Activated CD8-positive, alpha-beta T cell treated with anti-CD3 and anti-CD28 coated beads for 36 hours (primary cell): ENCODE measurements at places on chromosomes 3 and 15.

DNA sequence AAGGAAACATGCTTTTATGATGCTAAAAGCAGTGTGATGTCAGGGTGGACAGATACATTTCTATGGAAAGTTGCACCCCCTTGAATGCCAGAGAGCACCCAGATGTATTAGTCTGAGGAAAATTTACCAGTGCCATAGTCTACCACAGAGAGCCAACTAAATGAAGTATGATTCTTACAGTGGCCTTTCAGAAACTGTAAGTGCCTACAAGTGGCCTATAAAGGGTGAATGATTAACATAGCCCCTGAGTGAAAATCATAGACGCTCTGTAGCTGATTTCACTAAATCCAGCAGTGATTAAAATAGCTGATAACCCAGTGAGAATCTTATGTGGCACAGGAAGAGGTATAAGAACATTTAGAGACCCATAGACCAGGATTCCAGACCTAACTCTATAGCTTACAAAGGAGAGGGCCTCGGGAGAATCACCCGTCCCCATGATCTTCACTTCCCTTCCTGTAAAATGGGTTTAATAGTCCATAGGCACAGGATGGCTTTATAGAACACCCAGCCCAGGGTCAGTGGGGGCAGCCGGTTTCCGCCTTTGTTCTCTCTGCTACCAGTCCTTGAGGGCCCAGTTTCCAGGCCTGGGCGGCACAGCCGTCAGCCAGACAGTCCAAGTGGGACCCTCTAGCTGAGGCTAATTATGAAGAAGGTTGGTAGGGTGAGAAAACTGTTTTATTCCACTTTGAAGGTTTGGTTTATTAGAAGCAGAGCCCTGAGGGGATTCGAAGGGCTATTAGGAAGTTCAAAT, 35.5 kb upstream of the CACNA2D3 start:
- DNase-seq, result no peak

GRCh38 chr3:131948806-131949205, 86.0 kb downstream of the CPNE4 start:
- DNase-seq, result no peak

GRCh38 chr3:42875325-42876151, at the start of gene CYP8B1:
Gene CYP8B1 (minus strand): TSS chr3:42875879. CDS start chr3:42875816, 63 bp downstream.
- DNase-seq, result no peak

GRCh38 chr3:71625676-71626075, 42.1 kb upstream of the FOXP1 start:
- DNase-seq, result no peak

DNA sequence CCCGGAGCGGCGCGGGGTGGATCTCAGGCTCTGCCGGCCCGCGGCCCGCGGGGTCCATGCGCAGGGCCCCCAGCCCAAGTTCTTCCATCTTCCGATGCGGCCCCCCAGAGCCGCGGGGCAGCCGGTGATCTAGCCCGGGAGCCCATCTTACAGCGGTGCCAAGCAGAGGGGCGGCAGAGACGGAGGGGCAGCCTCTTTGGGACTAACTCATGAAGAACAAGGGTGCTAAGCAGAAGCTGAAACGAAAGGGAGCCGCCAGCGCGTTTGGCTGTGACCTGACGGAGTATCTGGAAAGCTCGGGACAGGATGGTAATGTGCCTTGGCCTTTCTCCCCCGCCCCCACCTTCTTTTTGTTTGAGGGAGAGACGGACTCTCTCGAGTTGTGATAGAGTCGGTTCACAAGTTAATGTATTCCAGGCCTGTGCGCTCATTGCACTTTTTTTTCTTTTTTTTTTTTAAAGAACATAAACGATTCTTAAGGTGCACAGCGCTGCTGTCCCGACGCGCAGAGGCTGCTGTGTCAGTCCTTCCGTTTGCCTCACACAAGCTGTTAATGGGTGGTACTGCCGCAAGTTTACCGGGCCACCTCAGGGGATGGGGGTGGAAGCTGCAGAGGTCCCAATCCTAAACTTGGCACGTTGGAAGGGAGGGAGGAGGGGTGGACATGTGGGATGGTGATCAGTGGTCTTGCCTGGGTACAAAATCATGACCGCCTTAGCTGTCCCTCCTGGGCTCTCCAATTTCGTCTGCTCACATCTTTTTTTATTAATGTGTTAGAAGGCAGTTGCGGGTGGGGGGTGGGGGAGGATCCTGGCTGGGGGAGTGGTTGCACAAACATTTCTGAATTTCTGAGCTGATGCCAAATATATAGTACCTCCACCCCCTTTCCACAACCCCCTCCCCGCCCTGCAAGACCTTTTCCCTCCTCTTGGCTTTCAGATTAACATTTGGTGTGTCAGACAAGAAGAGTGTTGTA, 801 bp downstream of the ARHGAP31 start:
- DNase-seq, result peak; percentile 81

- no peak for DNase-seq
These were observed 24.5 kb upstream of the PSMD6 start for GRCh38 chr3:64047787-64048186.

DNA sequence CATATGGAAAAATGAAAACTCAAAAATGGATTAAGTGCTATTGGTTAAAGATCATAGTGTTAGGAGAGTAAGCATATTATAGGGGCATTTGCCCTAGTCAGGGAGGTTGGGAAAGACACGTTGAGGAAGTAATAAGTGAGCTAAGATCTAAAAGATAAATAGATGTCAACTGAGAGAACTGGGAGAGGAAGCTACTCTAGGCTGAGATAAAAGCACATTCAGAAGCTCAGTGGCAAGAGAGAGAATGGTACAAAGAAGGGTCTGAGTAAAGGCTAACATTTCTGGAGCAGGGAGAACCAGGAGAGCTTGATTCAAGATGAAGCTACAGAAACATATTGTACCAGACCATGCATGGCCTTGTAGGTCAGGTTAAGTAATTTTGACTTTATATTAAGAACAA, 63.9 kb downstream of the TRPC1 start:
- DNase-seq, result no peak

DNA sequence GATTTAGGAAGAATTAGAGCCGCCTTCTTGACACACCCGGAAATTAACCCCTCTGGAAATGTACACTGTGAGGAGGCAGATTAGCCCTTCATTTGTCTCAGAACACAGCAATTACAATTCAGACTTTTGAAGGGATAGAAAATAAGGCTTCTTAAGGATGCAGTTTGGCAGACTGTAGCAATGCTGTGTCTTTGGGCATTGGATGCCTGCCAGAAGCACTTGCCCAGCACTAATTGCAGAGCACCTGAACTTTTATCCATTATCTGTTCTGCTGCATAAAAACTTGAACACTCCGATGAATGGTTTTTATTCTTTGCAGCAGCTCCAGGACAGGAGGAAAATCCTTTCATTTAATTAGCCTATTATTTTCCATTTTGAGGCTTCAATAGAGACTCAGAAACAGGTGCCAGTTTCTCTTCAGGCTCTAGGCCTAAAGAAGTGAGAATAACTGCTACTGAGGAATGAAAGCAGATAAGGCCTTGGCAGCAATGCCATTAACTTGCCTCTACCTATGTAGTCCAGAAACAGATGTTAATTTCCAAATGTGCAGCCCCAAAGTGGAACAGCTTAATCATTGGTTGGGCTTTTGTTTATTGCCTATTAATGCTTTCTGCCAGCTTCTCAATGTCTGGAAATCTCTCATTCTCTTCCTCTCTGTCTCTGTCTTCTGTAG, 418.5 kb downstream of the NSUN3 start:
- DNase-seq, result no peak

- DNase-seq, result no peak
These were observed 23.9 kb upstream of the SORD start for GRCh38 chr15:44999105-44999504.

- DNase-seq, result no peak
These were observed 54.6 kb downstream of the ATP2B2 start for GRCh38 chr3:10450494-10451440.

GRCh38 chr3:181635141-181635540, 76.6 kb upstream of the SOX2 start:
- DNase-seq, result no peak

DNA sequence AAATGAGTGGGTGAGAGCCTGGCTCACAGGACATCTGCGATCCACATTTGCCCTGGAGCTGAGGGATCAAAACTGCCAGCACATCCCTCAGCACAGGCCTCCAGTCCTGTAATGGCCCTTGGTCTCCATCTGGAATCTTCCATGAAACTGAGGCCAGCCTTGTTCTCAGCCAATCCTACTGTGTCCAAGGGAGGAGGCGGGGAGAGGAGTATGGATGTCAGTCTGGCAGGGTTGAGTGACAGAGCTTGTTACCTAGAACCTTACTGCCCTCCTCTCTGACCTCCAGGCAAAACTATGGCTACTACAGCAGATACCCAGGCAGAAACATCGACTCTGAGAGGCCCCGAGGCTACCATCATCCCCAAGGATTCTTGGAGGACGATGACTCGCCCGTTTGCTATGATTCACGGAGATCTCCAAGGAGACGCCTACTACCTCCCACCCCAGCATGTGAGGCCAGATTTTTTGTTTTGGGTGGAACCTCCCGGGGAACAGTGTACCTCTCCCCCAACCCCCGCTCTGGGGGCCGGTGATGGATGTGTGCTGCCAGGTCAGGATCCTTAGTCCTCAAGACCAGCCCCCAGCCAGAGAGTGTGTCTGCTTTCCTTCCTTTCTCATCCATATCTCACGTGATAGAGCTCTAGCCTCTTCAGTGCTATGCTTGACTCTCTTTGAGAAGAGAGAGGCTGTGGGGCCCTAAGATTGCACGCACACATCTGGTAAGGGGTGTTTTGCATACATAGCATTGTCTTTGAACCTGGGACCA, 41.3 kb downstream of the CHDH start:
- no peak for DNase-seq

- no peak for DNase-seq
These were observed 366.6 kb downstream of the SOX2 start for GRCh38 chr3:182078316-182078715.

DNA sequence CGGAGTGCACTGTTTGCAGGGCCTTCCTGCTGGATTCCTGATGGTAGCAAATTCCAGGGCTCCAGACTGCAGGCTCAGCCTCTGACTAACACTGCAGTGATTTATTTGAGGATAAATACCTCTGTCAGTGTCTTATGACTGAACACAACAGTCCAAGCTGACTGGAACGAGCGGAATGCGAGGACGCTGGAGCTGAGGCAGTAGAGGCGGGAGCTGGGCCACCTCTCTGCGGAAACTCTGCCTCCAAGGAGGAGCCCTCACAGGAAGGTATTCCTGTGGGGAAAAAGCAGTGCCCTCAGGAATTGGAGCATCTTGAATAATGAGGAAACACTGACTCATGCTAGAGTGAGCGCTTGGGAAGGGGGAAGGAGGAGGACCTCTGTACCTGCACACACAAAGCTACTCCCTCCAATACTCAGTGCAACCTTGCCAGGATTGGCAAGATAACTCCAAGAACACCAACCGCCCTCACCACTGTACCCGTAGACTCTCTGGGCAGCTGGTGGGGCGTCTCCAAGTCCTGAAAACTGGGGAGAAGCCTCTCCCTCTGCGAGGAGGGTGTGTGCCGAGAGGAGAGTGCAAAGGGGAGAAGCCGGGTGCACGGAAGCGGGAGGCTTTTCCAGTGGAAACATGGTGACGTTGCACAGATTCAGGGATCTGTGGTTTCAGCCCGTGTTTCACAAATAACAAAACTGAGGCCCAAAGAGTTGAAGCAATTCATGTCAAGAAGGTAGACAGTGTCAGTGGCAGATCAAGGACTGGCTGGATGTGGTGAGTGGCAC, 43.0 kb downstream of the VGLL4 start:
- DNase-seq, result no peak

DNA sequence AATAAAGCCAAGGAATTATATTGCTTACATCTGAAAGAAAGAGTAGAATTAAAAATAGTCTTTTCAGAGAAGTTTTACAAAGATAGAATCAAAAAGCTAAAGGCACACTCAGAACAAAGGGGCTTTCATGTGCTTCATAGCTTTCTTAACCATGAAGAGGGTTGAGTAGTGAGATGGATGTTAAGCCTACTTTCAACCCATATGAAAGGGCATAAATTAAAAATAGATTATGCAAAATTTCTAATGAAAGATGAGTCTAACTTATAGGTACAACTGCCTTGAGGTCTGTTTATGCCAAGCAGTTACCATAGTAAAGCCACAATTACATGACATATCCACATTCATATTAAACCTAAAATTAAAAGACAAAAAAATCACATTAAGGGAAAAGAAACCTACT, 223.3 kb upstream of the ARHGEF26 start:
- no peak for DNase-seq

DNA sequence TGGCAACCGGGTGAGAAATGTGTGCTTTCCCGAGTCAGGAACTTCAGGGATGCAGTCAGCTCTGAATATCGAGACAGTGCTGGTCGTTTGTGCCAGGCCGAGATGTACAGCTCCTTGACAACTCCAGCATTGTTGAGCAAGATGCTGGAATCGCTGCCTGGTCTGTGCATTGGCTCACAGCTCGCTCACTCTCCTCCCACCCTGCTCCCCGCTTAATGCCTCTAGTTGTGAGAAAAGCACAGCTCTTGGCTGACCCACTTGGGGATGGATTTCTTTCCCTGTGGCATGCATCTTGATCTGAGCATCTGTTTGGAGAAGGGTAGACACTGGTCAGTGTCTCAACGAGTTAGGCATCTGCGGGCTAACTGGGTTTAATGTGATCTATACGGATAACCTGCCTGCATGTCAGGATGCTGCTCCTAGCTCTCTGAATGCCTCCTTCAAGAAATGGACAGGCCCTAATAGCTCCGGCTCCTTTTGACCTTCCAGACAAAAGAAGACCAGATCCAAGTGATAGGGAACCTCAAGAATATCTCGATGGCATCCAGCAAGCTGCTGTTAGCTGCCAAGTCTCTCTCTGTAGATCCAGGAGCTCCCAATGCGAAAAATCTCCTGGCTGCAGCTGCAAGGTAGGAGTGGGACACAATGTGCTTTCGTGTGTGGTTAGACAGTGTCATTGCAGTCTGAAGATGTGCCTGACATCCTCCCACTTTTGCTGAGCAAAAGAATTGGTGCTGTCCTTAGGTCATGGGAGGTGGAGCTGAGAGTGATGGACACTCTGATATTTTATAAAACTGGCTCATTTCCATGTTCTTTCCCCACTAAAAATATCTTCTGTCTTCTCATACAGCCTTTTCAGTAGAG, 302.2 kb upstream of the TPM1 start:
- DNase-seq, result no peak

GRCh38 chr3:177482048-177482691, 284.9 kb upstream of the TBL1XR1 start:
- no peak for DNase-seq
